ENCODE measurements at places on chromosomes 6 and 20.

DNA sequence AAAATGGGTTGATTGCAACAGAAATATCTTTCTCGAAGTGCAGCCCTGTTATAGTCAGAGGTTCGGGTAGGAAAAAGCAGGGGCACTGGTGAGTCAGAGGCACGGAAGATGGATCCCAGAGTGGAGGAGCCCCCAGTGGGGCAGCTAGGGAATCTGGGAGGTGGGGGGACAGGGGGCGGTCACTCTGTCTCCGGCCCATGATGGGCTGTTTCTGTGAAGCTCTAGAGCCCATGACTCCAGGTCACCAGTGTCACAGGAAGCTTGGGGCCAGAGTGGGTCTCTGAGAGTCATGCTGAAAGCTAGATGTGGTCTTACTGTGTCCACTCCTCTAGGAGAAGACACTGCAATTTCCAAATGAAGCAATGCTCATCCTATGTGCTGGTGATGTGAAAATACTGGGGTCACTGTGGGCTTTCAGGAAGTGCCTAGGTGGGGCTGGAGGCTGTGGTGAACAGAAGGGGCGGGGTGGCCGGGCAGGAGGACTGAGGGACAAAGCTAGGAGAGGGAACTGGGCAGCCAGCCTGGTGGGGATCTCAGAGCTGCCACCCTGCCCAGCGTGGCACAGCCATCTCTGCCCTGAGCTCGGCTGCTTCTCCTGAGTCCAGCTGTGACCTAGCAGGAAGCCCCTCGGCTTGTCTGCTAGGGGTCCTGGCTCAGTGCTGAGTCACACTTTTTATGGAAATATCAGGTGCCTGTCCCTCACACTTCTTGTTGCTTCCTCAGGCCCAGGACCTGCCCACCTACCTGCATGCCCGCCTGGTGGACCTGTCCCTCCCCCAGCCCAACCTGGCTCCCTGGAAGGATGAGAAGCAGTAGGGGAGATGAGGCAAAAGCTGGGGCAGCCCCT is 54.2 kb downstream of the IRF4 start:
- no peak for DNase-seq

- DNase-seq, result no peak
Observed at GRCh38 chr6:81138236-81138635, 614.2 kb downstream of the TENT5A start.

DNA sequence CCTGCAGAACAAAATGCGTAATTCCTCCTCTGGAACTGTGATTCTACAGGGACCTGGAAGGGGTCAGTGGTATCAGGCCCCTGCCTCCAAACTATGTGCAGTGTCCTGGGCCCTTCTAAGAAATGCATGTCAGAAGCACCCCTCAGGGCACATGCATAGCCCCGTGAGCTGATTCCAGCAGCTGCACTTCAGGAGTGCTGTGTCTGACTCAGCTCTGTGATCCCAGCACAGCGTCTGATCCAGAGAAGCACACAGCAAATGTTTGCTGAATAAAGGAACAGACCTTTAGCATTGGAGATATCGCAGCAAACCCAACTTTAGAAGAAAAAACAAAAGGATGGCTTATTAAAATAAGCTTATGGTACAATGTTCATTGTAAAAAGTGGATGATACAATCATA is 15.8 kb upstream of the MAFB start:
- DNase-seq, result no peak

GRCh38 chr6:90424580-90424979 is 127.9 kb upstream of the BACH2 start:
- no peak for DNase-seq

DNA sequence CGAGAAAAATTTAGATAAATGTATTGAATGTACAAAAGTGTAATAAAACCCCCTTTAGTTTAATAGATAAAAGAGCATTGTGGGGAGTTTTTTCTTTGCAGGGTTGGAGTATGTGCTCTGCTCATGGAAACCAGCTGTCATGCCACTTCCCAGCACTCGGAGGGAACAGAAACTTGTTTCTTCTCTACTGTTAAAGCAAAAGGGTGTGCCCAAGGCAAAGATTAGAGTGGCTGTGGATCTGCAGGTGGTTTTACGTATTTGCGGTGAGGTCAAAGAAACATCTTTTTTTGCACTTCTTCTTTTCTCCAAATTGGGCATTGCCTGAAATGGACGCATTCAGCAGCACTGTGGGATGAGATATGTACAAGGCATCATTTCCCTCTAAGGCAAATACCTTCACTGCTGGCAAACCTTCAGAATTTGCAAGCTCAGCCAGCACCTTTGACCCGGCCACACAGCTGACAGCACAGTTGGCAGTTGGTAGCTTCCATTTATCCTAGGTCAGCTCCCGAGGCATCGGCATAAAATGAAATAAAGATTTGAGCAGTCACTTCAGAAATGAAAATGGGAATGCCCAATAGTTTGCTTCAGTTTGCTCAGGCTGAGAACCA is 178.4 kb upstream of the EYA4 start:
- DNase-seq, result no peak

DNA sequence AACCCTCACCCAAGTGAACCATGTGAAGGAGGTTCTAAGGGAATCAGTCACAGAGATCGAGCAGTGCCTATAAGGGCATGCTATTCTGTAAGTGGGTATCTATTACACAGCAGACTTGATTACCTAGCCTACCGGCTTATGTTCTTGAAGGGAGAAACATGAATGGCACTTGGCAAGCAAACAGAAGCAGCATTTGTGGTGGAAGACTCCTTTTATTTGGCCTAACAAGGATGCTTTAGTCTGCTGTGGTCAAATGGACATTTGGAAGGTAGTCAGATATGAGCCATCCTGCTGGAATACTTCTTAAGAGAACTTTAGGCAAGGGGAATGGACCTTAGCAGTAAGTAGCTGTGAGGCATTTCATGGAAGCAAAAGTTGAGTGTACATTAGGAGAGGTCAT is 126.3 kb downstream of the COL12A1 start:
- no peak for DNase-seq

DNA sequence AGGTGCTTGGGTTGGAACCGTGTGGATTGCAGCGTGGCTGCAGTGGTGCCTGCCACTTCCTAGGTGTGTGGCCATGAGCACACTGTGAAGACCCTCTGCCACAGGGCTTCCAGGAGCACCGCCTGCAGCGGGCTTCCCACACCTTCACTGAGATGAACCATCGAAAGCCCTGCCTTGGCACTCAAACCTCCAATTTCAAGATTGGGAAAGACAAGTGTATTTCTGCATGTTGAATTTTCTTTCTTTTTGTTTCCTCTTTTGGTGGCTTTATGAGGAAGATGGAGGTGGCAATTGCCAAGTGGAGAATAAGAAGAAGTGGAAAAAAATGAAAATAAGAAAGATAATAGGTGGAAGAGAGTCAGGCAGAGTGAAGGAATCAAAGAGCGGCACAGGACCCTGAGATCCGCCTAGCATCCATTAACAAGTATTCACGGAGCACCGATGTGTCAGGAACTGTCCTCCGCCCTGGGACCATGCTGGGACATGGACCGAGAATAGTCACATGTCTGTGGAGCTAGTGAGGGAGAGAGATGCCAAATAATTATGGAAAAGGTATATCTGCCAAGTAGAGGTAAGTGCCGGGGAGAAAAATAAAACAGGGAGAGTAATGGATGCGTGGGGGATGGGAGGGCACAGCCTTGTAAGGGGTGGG is 159.9 kb downstream of the BCAS1 start:
- DNase-seq, result no peak

DNA sequence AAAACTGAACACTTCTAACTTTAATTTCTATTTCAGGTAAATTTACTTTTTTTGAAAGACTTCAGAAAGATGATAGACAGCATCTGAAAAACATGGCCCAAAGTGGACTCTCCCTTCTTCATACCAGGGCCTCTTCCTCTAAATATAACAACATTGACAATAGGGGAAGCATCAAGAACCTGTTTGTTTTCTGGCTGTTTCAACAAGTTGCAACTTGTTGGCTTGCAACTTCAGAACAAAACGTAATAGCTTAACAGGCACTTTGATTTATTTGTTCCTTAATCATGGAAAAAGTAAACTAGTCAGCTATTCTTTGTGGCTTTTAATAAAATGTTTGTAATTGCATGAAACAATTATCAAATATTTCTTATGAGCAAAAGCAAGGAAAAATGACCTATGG is 34.3 kb downstream of the RGS17 start:
- DNase-seq, result no peak

- DNase-seq, result no peak
Observed at GRCh38 chr20:7859356-7859802, 80.9 kb downstream of the HAO1 start.

- DNase-seq, result no peak
Observed at GRCh38 chr6:125714441-125715090, 34.9 kb upstream of the HEY2 start.

DNA sequence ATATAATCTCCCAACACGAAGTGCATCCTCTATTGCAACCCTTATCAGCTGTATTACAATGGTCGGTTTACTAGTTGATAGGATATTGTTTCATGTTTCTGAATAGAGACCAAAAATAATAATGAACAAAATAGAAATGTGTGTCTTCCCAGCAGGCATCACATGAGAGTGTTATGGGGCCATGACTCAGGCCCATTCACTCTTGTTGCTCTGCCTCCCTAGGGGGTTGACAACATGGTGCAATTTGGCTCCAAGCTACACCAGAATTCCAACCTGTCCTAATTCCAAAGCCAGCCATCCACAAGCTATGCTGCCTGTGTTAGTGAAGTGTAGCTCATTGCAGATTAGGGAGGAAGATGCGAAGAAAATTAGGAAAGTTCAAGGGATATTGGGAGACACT is 13.1 kb upstream of the SAYSD1 start:
- no peak for DNase-seq

- DNase-seq, result no peak
Observed at GRCh38 chr6:121688974-121689373, 253.5 kb downstream of the GJA1 start.

DNA sequence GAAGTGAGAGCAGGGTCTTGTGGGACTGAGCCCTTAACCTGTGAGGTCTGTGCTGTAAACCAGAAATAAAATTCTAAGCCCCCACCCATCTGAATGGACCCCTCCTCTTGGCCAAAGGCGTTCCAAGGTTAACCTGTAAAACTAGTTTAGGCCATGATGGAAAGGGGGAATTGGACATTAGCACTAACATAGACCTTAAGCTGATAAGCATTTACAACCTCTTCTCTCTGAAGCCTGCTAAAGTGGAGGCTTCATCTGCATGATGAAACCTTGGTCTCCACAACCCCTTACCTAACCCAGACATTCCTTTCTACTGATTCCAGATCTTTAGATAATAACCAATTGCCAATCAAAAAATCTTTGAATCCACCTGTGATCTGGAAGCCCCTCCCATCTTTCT is 25.8 kb downstream of the PIGT start:
- DNase-seq, result no peak

DNA sequence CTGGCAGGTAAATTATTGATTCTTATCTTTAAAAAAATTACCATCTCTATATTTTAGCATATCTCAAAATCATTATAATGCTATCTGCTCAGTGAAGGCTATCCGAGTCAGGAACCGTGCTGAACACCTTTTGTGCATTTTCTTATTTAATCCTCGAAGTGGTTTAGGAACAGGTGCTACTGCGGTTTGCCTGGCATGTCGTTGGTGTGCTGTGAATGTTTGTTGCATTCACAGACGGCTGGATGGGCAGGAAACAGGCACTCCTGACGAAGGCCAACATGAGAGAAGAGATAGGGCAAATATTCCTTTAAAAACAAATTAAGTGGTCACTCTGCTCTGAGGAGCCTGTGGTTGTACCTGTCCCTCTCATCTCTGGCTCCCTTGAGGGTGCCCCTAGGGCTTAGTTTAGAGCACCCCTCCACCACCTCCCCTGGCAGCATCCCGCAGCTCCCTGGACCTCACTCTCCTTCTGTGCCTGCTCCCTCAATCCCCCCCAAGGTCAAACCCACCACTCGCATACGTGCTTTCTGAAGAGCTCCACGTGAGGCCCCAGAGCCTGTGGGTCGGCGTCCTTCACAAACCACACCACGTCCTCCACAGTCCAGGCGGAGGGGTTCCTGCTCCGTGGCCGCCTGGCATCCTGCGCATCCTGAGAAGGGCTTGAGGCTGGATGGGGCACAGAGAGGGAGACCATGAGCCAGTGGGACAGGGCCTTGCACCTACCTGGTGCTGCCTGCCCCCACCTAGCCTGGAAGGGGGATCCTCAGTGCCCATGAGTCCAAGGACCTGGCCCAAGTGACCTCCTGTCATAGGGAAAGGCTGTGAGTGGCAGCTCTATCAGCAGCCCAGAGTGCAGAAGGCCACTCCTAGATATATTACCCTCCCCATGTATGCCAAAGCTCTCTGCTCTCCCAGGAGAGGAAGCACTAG is 116.5 kb downstream of the SCML4 start:
- no peak for DNase-seq

DNA sequence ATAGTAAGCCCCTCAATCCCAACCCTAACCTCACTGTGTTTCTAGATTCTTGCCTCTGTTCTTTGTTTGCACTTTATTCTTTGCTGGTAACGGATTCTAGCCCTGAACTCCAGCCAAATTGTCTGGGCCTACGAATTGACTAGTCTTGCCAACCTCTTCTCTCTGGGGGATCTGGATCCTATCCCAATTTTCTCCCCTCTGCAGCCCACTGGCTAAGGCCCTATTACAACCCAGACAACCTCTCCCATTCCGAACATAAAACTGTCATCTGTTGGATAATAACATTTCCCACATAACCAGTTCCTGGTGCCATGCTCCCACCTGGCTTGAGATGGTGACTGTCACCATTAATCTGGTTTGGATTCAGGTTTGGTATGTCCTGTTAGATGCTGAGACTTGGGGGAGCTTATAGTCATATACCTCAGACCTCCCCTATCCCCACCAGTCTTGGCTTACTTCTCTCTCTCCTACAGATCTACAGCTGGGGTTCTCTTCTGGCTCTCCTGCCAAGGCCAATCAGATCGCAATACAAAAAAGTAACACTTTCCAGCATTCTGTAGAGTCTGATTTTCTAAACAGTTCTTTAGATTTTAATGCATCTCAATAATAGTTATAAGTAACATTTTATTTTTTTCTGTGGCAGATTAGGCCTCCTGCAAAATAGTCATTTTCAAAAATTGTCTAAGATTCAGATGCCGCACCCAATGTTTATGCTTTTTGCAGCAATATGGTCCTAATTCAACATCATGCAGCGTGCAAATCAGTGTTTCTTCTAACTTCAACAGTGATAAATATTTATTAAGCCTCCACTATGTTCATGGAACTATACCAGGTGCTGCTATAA is 29.8 kb upstream of the AHI1 start:
- no peak for DNase-seq

DNA sequence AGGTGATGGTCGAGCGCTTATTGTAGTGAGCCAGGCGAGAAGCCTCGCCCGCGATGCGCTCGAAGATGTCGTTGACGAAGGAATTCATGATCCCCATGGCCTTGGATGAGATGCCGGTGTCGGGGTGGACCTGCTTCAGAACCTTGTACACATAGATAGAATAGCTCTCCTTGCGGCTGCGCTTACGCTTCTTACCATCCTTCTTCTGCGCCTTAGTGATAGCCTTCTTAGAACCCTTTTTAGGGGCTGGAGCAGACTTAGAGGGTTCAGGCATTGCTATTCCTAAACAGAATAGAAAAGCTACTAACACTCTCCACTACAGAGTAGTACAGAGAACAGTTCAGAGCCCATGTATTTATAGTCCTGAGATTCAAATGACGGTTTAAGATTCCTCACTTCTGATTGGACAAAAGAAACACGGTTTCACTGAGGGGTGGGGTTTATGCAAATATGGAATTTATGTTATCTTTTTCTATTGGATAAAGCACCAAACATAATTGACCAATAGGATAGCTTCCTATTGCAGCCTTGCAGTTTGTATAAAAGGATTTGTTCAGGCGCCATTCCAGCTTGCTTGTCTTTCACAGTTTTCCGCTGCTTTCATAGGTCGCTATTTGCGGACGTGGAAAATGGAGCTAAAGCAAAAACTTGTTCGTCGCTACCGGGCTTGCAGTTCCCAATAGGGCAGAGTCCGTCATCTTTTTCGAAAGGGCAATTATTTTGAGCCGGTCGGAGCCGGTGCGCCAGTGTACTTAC is 43.7 kb upstream of the HFE start:
- DNase-seq, result peak; percentile 67

- DNase-seq, result no peak
Observed at GRCh38 chr6:55167860-55168259, 6.5 kb upstream of the HCRTR2 start.
